ENCODE measurements at places on chromosomes 13 and 19. TPM values are rescaled to one million over a fixed set of nuclear protein-coding genes. Genes with fewer than 3 reads are reported as not detected.

TNFSF13B gene
- 1.6 TPM for total RNA-seq

ZNF486 gene
- total RNA-seq, result 8.4 TPM

PPP1R13L gene
- not detected for total RNA-seq

ZNF324 gene
- 9.9 TPM for total RNA-seq

RELB gene
- total RNA-seq, result 7.8 TPM

ADGRE3 gene
- not detected for total RNA-seq

MIA gene
- total RNA-seq, result 2.1 TPM
